Retinal pigment epithelial cell (primary cell): ENCODE measurements at places on chromosomes 16 and 17.

DNA sequence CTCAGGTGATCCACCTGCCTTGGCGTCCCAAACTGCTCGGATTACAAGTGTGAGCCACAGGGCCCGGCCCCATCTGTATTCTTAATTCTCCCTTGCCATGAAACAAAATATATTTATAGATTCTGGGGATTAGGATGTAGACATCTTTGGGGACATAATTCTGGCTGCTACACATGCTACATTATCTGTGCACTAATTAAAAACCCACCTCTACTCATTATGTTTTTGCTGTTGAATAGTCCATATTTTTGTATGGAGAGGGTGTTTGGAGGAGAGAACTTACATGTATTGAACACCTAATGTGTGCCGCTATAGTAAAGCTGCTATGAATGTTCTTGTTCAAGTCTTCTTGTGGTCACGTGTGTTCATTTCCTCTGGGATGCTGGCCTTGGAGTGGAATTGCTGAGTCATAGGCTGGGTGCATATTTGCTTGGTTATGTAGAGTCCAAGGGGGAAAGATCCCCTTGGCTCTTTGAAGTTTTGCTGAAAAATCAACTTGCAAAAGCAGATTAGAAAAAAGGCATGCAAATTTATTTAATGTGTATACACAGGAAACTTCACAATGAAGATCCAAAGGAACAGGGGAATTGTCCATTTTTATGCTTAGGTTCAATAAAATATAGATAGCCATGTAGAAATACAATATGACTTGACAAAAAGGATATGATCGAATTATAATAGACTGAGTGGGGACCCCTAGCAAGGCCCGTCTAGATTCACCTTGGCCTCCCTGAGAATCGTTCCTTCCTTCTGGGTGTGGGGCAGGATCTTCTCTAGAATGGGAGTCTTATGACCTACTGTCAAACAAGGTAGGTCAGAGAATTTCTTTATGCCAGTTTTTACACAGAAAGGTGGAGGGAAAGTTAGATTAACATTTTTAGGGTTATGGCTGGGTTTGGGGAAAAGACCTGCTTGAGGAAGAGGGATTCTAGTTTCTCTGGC, 42.1 kb upstream of the GPRC5B start:
- peak; percentile 42 for DNase-seq

DNA sequence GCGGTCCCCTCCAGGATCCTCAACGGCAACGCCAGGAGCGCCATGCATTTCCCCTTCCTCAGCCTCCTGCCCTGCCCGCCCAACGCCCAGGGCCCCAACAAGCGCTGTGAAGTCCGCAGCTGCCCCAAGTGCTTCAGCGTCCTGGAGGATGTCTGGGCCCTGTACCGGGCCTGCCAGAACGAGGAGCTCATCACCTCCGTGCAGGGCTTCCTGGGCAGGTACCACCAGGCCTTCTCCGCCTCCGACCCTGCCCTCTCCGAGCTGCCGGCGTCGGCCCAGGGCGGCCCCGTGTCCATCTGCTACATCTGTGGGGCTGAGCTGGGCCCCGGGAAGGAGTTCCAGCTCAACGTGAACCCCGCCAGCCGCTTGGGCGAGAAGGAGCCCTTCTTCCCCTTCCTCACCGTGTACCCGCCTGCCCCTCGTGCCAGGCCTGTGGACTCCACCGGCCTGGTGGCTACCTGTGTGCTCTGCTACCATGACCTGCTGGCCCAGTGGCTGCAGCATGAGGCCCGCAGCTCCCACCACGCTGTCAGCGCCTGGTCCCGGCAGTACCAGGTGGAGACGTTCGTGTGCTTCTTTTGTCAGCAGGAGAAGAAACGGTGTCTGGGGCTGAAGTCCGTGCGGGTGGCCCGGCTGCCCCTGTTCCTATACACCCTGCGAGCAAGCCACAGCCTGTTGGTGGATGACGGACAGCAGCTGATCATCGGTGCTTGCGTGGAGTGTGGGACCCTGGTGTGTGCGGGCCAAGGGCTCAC, 58.9 kb upstream of the CIBAR2 start:
- no peak for DNase-seq

- DNase-seq = no peak
Measured at GRCh38 chr17:79243603-79243990, 169.0 kb downstream of the ENGASE start.

DNA sequence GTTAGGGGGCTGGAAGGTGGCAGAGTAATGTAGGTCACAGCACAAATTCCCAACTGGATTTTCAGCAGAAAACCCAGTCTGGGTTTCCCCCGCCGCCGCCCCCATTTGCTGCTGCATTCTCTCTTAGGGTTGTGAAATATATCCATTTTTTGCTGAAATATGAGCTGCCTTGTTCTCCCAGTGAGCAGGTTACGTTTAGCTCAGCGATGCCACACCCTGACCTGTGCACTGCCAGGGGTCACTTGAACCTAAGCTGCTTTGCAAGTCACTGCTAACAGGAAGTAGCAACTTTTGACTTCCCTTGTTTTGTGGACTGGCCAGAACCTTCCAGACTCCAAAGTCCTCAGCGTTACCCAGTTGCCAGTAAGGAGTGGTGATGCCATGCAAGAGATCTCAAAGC, 274.1 kb downstream of the CPPED1 start:
- no peak for DNase-seq

GRCh38 chr16:70695331-70696070, 9.6 kb upstream of the MTSS2 start:
- no peak for DNase-seq

- DNase-seq = no peak
Measured at GRCh38 chr16:73285436-73286201, 237.7 kb upstream of the ZFHX3 start.

GRCh38 chr17:32486701-32487472, at the start of gene CDK5R1:
TSS of gene CDK5R1 (plus strand) at chr17:32486993. CDS start at chr17:32487621, 628 bp downstream.
- no peak for DNase-seq

DNA sequence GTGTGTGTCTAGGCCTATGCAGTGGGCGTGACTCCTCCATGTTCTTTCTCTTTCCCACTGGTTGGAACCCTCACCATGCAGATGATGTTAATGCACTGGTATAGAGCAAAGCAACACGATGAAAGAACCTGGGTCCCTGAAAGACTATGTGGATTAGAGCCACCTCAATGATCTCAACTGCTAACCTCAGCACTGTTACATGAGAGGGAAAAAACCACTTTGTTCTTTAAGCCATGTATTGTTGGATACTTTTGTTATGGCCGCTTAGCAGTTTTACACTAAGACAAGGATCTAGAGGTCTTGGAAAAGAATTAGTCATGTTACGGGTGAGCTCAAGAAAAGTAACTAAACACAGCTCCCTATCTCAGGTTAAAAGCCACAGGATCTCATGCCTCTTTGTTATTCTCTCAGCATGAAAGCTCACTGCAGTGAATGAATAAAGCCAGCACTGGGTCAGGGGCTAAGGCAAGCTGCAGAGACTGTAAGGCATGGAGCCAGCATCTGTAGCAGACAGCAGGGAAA, 56.6 kb upstream of the RBBP6 start:
- DNase-seq = no peak

- no peak for DNase-seq
Measured at GRCh38 chr16:73885319-73885718, 411.3 kb upstream of the PSMD7 start.

DNA sequence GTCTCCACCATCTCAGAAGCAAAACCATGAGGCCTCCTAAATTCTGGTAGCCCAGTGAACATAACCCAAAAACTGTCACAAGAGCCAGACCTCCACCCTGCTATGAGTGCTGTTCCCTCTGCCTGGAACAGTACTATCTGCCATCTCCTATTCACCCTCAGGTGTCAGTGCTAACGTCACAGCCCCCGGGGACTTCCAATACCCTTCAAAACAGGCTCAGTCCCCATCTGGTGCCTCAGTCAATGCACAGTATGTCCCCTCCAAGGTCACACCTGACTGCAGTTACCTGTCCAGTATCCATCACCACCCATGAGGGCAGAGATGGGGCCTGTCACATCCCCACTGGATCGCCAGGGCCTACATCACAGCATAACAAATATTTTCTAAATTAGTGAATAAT, 11.5 kb downstream of the CREBBP start:
- no peak for DNase-seq

DNA sequence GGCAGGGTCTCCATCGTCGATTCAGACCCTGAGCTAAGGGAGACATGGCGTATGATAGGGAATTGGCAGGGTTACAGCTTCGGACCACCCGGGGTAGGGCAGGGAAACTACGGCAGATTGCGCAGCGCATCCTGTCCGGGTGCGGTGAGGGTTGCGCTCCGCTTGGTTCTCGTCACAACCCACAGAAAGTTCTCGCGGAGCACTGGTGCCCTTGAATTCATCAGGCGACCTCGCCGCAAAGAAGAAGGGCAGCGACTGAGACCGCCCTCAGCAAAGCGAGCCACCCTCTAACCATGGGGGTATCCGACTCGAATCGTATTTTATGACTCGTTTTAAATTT, 1.2 kb downstream of the HS3ST3B1 start:
- no peak for DNase-seq
